ENCODE measurements at places on chromosomes 16 and 17. TPM values are rescaled to one million over a fixed set of nuclear protein-coding genes. Genes with fewer than 3 reads are reported as not detected.

Gene GINS3
- total RNA-seq: 5.4 TPM

Gene CTRL
- 0.18 TPM for total RNA-seq

Gene SMTNL2
- not detected for total RNA-seq

Gene SLC12A3
- not detected for total RNA-seq

Gene DUS2
- 28.1 TPM for total RNA-seq

Gene PRAC2
- total RNA-seq: not detected

Gene RAB11FIP4
- total RNA-seq: 1.1 TPM

Gene CES3
- under 0.01 TPM for total RNA-seq

Gene NPIPA5
- not detected for total RNA-seq

Gene ABCA5
- total RNA-seq: 2.3 TPM

Gene KRT9
- total RNA-seq: not detected

Gene NOL11
- total RNA-seq: 58.3 TPM

Gene CHST5
- not detected for total RNA-seq

Gene PLLP
- not detected for total RNA-seq

Gene ABCC3
- 2.2 TPM for total RNA-seq

Gene RAP1GAP2
- 5.7 TPM for total RNA-seq

Gene ATP2A1
- under 0.01 TPM for total RNA-seq

Gene IKZF3
- total RNA-seq: not detected

Gene CTRB2
- total RNA-seq: not detected

Gene FZD2
- 21.3 TPM for total RNA-seq

Gene NPIPA2
- not detected for total RNA-seq

Gene SLC6A2
- total RNA-seq: not detected

Gene SSTR5
- not detected for total RNA-seq

Gene SLC43A2
- 3.8 TPM for total RNA-seq

Gene NLRC5
- total RNA-seq: 9.1 TPM

Gene WFDC1
- 5.0 TPM for total RNA-seq

Gene PPL
- total RNA-seq: 0.36 TPM

Gene CACNG5
- not detected for total RNA-seq

Gene DPEP2
- total RNA-seq: not detected

Gene CRHR1
- total RNA-seq: not detected

Gene FKBP10
- 156 TPM for total RNA-seq

Gene MYH8
- total RNA-seq: not detected
